ENCODE measurements at places on chromosomes 4 and X.

DNA sequence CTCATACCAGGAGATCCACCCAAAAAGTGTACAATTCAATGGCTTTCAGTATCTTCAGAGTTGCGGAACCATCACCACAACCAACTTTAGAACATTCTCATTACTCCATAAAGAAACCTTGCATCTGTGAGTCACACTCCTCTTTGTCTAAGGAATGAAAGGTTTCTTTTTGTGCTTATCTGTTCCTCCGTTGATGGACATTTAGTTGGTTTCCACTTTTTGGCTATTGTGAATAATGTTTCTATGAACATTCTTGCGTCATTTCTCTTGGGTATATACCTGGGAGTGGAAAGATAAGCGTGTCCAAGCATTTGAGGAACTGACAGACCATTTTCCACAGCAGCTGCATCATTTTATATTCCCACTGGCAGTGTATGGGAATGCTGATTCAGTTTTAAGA lies 10.6 kb downstream of the FAM184B start:
- DNase-seq, result no peak

GRCh38 chr4:2290974-2291704 lies 29.2 kb upstream of the MXD4 start:
- peak; percentile 72 for DNase-seq

- peak; percentile 10 for DNase-seq
Measured at GRCh38 chrX:132615391-132616131, 126.7 kb upstream of the MBNL3 start.

GRCh38 chrX:132837967-132838366 lies 120.5 kb downstream of the HS6ST2 start:
- DNase-seq, result no peak

DNA sequence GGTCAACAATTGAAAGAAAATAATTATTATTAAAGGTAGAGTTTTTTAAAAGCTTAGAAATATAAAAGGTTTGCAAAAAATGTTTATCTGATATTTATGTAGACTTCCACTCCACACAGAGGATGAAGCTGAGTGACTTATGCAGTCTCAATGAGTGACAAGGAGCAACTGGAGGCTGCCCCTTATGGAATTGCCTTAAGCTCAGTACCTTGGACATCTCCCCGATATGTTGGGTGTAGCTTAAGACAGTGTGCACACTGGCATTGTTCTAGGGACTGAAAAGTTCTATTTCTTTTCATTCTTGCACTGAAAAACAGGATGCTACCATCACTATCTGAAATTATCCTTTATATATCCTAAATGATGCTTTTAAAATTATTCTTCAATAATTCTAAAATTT lies 292.1 kb downstream of the PRDM5 start:
- DNase-seq, result no peak

- DNase-seq, result no peak
Measured at GRCh38 chr4:94171616-94172015, 36.0 kb upstream of the SMARCAD1 start.

GRCh38 chrX:72705814-72706213 lies 8.3 kb downstream of the PHKA1 start:
- DNase-seq, result no peak

GRCh38 chr4:10296730-10297129 lies 160.5 kb downstream of the ZNF518B start:
- DNase-seq, result no peak

GRCh38 chr4:102598086-102598761 lies 97.1 kb downstream of the NFKB1 start:
- DNase-seq, result no peak

- DNase-seq, result no peak
Measured at GRCh38 chrX:34790026-34790425, 132.9 kb upstream of the TMEM47 start.

GRCh38 chr4:55864577-55865223 lies 11.3 kb downstream of the EXOC1 start:
- no peak for DNase-seq

- no peak for DNase-seq
Measured at GRCh38 chr4:23009093-23009492, 316.4 kb downstream of the GBA3 start.
